Hindlimb muscle (tissue), 1 donor: ENCODE measurements at places on chromosomes 5 and 9. TPM values are rescaled to one million over a fixed set of nuclear protein-coding genes. Genes with fewer than 3 reads are reported as not detected.

- DNase-seq: peak; percentile 20
These were observed 29.5 kb downstream of the SLC25A46 start for GRCh38 chr5:110768138-110768860.

- DNase-seq: no peak
These were observed 195.8 kb downstream of the EFNA5 start for GRCh38 chr5:107474716-107475489.

GRCh38 chr5:61120534-61120933 lies 41.7 kb downstream of the SMIM15 start:
- no peak for DNase-seq

TMEM8B gene
- polyA plus RNA-seq: 26.9 TPM

- peak; percentile 32 for DNase-seq
These were observed 236.4 kb downstream of the CAAP1 start for GRCh38 chr9:26656003-26656870.

PIK3R1 gene
- 60.0 TPM for polyA plus RNA-seq

GRCh38 chr9:14080959-14081542 lies 232.9 kb downstream of the NFIB start:
- DNase-seq: no peak

LCN10 gene
- polyA plus RNA-seq: 5.6 TPM

GRCh38 chr5:137370096-137371071 lies 128.7 kb downstream of the SPOCK1 start:
- no peak for DNase-seq

SHLD3 gene
- 1.8 TPM for polyA plus RNA-seq
